NCI-H1694 (cell line): ENCODE measurements at places on chromosomes 4 and X.

DNA sequence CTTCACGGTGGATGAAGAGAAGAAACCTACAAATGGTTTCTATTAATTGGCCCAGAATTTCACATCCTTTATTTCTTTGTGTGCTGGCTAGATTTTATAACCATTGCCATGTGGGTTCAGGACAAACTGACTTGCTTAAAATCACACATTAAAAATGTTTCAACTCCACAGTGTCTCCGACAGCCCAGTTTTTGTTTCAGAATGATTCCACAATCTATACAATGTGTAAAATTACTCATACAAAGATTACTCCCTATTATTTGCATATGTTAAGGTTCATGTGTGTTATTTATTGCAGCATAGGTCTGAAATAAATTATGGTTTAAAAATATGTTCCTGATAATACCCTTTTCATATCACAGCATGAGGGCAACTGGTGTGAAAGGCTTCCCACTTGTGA lies 20.6 kb downstream of the DCHS2 start:
- no peak for DNase-seq

- peak; percentile 67 for DNase-seq
These were observed 47.8 kb downstream of the APLN start for GRCh38 chrX:129606918-129607317.

GRCh38 chrX:22730542-22730941 lies 269.2 kb upstream of the DDX53 start:
- no peak for DNase-seq

- DNase-seq = no peak
These were observed 68.9 kb downstream of the ENOX2 start for GRCh38 chrX:130834149-130834548.

- DNase-seq = peak; percentile 17
These were observed 86.0 kb downstream of the PCYT1B start for GRCh38 chrX:24561121-24561520.

- DNase-seq = no peak
These were observed 17.7 kb upstream of the N4BP2 start for GRCh38 chr4:40038977-40039376.

DNA sequence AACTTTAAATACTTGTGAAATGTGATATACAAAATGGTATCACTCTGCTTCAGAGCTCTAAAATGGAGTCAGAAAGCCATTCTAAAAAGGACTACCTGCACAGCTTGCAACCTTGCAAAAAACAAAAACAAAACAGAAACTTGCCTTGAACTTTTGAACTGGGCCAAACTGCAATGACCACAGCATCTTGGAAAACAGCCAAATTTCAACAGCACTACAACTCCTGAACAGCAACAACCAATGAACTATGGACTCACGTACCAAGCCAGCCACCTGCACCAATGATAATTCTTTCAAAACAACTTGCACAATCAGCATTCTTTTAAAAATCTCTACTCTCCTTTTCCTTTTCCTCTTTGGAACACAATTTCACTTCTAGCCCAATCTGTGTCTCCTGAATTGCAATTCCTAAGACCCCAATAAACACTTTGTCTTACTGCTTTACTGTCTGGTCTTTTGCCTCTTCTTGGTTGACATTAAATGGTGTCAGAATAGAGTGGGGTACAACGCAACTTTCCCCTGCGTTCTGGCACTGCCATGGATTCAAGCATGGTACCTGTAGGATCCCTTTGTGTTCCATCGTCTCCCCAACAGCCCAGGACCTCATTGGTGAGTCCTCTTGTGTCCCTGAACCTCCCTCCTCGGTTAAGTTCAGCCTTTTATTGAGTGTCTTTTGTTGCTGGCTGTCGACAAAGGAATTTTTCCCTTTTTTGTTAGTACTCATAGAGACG lies 35.7 kb upstream of the FMR1 start:
- no peak for DNase-seq

GRCh38 chr4:161178310-161178709 lies 985.5 kb downstream of the FSTL5 start:
- DNase-seq = no peak

DNA sequence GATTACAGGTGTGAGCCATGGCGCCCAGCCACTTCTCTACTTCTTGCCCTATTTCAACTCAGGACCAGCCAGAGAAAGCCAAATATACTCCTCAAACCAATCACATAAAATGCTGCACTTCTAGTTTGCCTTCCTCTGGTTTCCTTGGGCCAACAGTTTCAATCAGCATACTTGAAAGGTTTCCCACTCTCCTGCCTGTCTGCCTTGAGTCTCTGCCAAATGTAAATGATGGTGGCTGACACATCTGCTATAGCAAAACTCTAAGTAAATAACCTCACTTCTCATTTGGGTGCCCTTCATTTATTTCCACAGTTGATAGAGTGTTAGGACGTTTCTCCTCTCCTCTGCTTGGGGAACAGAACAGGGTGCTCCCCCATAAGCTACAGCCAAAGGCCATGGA lies 36.4 kb upstream of the PPA2 start:
- DNase-seq = peak; percentile 21

DNA sequence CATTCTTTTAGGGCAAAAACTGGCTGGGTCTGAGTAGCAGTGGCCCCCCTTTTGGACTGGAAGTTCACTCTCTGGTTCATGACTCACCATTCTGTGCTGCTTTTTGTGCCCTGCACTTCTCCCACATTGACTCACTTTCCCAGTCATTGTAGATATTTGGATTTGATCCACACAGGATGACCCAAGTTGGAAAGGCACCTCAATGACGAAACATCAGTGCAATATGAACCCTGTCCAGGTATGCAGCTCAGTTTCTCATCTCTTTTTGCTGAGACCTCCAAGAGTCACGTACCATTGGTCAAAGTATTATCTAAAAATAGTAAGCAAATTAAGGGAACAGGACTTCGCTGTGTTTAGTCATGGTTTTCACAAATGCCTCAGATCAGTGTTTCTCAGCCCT lies 92.7 kb downstream of the CBLL2 start:
- DNase-seq = no peak

GRCh38 chrX:45200741-45201234 lies at the start of gene DIPK2B:
Gene DIPK2B (minus strand): TSS chrX:45200876. CDS start chrX:45200826, 50 bp downstream.
- DNase-seq = no peak

DNA sequence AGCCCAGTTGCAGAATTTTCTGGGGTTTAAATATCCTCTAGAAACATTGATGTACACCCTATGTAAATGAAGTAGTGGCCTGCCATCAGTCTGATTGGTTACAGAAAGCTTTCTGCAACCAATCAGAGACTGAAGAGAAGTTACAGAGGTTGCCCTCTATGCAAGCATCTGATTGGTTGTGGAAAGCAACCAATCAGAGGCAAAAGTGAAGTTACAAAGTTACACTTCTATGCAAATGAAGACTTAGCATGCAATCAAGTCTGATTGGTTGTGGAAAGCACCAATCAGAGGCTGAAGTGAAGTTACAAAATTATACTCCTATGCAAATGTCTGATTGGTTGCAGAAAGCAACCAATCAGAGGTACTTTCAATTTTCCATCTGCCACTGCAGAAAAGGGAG lies 51.9 kb upstream of the USP9X start:
- DNase-seq = no peak

- no peak for DNase-seq
These were observed 167.2 kb downstream of the NPNT start for GRCh38 chr4:106062452-106062875.

DNA sequence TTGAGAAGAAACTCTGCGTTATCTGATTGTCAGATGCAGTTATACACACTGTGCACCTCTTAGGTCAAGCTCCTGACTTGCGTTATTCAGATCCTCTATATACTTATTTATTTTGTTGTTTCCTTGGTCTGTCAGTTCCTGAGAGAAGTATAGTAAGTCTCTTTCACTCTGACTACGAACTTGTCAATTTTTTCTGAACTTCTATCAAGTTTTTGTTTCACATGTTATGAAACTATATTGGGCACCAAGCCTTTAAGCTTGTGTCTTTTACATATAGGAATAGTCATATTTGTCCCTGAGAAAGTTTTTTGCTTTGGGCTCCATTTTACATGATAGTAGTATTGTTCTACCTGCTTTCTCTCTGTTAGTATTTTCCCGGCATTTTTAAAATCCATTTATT lies 31.7 kb downstream of the ZNF275 start:
- no peak for DNase-seq

DNA sequence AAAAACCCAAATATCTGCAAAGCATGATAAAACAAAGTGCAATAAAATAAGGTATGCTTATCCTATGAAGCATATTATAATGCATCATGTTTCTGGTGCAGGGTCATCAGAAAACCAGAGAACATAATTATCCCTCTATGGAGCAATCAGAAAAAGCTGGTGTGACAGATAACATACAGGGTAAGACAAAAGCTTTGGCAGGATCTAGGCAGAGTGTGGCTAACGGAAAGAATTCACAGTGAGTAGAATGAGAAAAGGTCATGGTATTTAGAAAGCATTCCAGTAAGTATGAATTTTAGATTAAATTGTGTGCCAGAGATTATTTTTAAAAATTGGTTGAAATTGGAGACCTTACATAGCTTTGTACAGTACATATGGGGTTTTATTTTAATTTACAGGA lies 29.0 kb upstream of the UGT2B4 start:
- DNase-seq = no peak

- DNase-seq = no peak
These were observed 67.0 kb upstream of the GPC4 start for GRCh38 chrX:133482056-133482952.

DNA sequence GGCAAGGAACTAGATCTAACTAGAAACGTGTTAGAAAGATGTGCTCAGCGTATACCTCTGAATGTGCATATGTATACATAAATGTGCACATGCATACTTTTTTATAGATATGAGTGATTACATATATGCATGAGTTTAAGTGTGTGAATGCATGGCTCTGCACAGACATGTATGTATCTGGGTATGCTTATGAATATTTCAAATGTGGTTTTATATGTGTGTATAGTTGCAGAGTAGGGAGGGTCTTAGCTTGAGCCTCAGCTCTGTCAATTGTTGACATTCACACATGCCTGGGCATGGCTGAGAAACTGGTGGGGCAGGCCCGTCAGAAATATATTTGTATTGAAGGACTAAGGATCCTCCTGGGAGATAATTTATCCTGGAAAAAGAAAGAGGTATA lies 31.1 kb downstream of the RAP2C start:
- no peak for DNase-seq

GRCh38 chrX:39144956-39145355 lies 343.7 kb downstream of the MID1IP1 start:
- peak; percentile 45 for DNase-seq

GRCh38 chr4:181289198-181289597 lies 954.0 kb upstream of the TENM3 start:
- no peak for DNase-seq

DNA sequence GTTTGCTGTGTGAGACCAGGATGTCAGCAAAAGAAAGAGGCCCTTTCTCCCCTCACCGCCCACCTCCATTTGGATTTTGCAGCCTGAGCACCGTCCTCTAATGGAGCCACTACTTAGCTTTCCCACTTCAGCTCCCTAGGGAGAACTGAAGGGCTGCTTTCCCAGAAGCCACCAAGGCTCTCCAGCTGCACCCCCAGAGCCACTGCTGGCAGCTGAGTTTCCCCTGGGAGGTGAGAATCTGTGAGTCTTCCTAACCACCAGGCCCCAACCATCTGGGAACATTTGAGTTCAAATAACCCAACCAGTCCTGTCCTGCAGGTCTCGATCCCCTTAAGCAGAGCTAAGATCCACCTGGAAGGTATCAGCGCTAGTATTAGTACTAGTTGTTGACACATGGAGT lies 173.1 kb upstream of the USP9X start:
- DNase-seq = peak; percentile 95

DNA sequence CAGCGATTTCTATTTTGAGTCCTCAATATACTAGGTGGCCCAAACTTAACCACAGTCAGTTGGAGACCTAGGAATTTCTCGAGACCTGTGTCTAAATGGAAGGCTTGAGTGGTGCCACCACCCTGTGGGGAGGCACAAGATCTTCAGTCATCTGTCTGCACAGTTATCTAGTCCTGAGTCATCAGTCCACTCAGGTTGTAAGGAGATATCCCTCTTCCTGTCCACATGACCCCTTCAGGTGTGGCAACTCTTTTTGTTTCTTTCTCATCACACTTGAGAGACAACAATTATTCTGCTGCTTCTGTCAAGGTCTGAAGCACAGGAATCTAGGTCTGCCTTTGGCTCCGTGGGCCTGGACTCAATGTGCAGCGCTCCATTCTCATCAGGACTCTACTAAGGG lies 64.4 kb upstream of the IBSP start:
- no peak for DNase-seq

- DNase-seq = no peak
These were observed at the start of gene EGF for GRCh38 chr4:109912706-109913595. Gene EGF (plus strand): TSS chr4:109912883. CDS start chr4:109913336, 453 bp downstream.

GRCh38 chr4:20254511-20255250 lies 3.0 kb downstream of the SLIT2 start:
- no peak for DNase-seq

DNA sequence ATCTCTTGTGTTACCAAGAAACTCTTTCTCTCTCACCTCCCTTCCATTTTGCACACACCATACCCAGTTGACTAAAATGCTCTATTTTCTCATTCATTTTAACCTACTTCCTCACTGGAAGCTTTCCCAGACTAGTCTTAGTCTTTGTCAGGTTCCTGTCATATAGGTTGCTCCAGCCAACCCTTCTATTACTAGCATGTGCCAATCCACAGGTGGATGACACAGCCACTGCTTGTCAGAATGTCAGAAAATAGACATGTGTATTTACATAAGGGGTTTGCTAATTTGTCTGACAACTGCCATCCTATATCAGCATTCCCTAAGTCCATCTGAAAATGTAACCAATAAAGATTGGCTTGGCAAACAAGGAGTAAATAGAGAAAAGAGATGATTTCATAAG lies 239.2 kb upstream of the SMIM31 start:
- no peak for DNase-seq

DNA sequence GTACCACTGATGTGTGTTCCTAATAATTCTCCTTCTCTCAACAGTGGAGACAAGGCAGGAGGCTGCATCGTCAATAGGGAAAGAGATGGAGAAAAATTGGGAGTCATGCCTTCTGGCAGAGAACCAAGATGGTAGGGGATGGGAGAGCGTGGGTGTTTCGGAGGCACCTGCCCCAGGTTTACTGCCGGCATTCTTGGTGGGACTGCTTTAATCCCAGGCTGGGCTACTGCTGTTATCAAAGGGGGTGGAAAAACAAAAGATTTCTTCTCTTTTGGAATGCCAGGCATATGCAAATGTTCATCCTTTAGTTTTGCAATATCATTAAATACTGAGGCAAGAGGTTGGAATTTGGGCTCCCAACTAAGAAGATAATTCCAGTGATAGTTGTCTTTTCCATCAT lies 257.0 kb downstream of the DCHS2 start:
- no peak for DNase-seq

- peak; percentile 20 for DNase-seq
These were observed 58.9 kb upstream of the PGM2 start for GRCh38 chr4:37767546-37767945.

DNA sequence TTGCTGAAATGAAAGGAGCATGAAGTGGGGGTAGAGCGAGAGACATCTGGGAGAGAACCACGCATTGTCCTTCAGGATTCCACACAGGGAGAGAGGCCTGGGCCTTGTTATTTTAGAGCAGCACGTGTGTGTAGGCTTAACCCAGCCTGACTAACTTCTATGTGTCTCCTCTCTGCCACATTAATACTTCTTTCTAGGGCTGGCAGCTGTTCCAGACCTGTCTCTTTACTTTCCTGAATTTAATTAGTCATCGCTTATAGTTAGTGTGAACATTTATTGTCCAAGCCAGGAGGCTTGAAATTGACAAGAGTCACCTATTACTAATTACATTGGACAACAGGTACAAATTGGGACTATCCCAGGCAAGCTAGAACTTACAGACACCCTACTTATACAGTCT lies 51.3 kb downstream of the SMAD1 start:
- no peak for DNase-seq
